ENCODE measurements at places on chromosomes 4 and X.

DNA sequence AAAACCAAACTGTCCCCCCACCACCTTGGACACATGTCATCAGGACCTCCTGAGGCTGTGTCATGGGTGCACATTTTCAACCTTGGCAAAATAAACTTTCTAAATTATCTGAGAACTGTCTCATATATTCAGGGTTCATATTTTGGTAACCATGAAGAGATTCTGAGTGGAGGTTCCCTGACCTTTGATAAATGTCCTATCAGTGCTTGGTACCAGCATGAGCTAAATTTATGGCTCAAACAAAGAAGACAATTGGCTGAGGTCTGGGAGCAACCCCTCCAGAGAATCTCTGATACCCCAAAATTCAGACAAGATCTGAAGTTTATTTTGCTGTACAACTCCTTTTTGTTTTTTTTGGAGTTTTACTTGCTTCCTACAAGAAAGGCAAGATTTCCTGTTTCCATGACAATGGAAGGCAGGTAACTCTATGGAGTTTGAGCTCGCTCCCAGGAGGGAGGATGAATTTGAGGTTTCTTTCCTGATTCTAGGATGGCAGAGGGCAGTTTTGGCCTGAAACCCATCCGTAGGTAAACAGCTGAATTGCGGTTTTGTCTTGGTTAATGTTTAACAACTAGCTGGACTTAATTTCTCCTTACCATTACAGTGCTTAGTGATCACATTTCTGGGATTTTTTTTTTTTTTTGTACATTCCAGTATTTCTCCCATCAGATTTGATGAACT is 14.5 kb downstream of the UGT2B15 start:
- no peak for DNase-seq

DNA sequence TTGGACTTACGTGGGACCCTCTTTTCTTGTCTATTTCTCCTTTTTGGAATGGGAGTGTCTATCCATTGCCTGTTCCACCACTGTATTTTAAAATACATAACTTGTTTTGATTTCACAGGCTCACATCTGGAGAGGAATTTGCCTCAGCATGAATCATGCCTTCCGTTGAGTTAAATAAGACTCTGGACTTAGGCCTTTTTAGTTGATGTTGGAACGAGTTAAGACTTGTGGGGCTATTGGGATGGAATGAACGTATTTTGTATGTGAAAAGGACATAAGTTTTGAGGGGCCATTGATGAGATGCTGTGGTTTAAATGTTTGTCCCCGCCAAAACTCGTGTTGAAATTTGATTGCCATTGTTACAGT is 66.2 kb downstream of the BEX3 start:
- DNase-seq, result no peak

DNA sequence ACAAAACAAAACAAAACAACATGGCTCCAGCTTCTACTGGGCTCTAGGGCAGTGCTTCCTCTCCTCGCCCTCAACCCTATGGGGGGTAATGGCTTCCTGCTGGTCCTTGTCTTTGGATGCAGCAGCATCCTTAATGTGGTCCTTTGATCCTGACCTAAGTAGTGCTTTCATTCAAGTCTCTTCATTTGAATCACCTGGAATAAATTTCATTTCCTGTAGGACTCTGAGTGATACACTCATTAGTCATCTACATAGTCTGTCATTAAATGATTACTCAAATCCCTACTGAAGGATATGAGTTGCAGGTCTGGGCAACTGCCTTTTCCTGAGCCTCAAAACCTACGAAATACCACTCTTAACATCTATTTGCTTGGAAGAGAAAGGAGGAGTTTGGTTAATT is 54.5 kb downstream of the RHOH start:
- DNase-seq, result no peak

- no peak for DNase-seq
Observed at GRCh38 chrX:91414713-91415112, 19.9 kb upstream of the PABPC5 start.

GRCh38 chr4:78129383-78130108 is 72.4 kb downstream of the FRAS1 start:
- DNase-seq, result no peak

GRCh38 chr4:149584722-149585121 is 230.9 kb downstream of the IQCM start:
- DNase-seq, result no peak

DNA sequence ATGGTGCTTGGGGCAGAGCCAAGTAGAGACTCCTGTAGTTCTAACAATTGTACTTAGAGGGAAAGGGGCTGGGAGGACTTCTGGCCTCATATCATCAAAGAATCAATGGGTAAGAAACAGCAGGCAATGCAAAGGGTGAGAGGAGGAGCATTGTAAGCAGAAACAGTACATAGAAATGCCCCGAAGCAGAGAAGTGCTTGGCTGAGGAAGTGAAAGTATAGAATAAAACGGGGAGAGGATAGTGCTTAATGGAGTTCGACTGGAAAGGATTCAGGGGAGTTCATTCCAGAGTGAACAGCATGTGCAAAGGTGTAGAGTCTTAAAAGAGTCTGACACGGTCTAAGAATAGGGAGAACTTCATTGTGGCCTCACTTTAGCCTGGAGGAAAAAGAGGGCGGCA is 103.0 kb downstream of the SYNPO2 start:
- DNase-seq, result no peak
